ENCODE measurements at places on chromosomes 5 and 9.
A peak's percentile ranks its signal among the peaks of the same experiment; 100 is the strongest.

DNA sequence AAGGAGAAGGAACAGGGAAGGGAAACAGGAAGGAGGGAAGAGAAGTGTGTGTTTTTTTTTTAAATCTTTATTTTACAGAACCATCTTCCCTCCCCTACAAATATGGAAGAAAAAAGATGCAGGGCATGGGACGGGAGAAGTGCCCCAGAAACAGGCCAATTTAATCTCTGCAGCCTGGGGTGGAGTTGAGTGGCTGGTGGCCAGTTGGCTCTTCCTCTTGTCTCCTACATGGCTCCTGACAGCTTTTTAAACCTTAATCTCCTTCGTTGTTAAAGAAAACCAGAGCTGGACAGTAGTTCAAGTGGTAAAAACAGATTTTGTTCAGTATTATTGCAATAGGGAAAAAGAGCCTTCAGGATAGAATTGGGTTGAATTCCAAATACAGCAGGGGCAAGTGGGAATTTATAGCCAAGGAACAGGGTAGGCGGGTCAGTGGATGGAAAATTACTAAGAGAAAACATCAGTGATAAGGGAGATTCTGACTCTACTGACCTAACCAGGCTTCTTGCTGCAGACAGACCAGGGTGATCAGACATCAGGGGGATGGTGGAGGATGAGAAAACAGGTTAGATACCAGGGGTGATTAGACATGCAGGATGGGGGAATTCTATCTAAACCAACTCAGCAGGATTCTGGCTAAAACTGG lies 125.1 kb upstream of the CLINT1 start:
- DNase-seq, result no peak

- no peak for DNase-seq
Measured at GRCh38 chr5:180563994-180564393, 27.3 kb downstream of the SCGB3A1 start.

- DNase-seq, result no peak
Measured at GRCh38 chr9:73838871-73839270, 658.3 kb upstream of the RORB start.

DNA sequence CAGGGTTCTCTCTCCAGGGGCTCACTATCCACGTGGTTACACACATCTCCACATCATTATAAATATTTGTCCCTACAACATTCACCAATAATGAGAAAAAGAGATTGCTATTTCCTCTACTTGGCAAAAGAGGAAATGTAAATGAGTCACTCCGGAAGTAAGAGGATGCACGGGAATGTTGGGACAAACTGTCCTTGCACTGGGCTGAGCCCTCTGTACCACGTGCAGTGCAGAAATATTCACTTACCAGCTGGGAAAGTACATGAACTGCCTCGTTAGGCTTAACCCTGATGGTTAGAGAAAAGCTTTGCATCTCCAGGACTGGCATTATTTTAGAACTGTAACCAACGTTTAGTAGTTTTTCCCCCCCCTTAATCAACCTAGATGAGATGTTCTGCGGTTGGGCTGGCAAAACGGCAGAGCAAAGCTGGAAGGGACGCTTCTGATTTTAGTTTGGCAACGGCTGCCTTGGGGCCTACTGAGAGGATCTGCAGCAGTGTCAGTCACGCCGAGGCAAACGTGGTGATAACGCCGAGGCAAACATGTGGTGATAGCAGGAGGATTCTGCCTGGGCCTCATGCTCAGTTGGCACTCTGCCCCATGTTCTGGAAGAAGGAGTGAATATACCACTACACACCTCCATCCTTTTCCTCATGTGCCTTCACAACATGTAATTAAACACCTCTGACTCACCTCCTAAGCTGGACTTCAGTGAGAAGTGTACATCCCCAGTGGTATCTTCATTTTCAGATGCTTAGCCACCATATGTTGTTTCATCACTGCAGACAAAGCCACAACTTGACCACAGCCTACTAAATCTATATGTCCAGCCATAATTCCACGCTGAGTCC lies 661.4 kb upstream of the KLF4 start:
- peak; percentile 46 for DNase-seq

DNA sequence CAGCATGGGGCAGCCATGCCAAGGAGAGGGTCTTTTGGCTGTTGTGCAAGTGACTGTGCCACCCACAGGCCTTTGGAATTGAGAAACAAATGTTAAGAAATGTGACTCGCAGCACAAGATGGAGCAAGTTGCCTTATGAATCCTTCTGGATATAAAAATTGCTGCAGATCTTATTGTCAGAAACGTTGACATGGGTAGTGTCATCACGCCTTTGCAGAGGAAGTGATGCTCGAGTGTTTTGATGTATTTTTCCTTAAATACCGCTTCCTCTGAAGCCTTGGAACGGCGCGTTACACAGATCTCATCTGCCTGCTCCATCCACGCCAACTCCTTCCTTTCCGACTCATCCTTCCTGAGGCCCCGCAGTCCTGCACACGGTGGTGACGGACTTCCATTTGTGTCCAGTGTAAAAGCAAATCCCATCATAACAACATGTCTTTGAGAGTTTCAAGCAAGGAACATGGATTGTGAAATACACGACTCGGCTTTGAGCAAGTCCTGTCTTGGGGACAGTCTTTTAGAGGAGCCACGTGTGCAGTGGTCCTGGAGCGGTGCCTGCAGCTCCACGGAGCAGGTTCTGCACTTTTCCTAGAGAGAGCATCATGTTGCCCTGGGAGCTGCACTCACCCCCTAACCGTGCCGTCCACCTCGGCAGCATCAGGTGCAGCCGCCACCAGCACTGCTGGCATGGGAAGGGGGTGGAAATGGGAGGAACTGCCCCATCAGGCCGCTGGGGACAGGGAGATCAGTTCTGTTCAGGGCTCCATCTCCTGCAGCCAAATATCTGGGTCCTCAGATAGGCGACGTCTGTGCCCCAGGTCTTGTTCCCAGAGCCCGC lies 15.1 kb downstream of the ROPN1L start:
- no peak for DNase-seq

GRCh38 chr5:150178262-150178661 lies 11.6 kb upstream of the SLC6A7 start:
- no peak for DNase-seq

DNA sequence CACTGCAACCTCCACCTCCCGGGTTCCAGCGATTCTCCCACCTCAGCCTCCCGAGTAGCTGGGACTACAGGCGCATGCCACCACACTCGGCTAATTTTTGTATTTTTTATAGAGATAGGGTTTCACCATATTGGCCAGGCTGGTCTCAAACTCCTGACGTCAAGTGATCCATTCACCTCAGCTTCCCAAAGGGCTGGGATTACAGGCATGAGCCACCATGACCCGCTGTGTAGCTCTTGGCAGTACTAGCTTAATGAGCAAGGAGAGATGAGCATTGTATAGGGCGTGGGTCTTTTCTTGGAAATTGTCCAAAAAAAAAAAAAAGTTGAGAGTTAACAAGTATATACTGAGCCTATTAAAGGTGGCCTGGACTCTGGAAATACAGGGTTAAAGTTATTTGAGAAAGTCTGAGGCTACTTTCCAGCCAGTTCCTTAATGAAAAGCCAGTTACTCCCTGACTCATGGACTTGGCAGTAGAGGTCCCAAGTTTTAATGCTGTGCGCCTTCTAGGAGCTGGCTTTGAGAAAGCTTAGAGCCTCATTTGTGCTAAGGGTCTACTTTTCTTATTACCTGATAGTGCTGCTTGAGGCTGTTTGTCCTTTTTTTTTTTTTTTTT lies 4.2 kb upstream of the FGF18 start:
- DNase-seq, result no peak

GRCh38 chr5:137205231-137206027 lies 293.7 kb downstream of the SPOCK1 start:
- DNase-seq, result no peak

DNA sequence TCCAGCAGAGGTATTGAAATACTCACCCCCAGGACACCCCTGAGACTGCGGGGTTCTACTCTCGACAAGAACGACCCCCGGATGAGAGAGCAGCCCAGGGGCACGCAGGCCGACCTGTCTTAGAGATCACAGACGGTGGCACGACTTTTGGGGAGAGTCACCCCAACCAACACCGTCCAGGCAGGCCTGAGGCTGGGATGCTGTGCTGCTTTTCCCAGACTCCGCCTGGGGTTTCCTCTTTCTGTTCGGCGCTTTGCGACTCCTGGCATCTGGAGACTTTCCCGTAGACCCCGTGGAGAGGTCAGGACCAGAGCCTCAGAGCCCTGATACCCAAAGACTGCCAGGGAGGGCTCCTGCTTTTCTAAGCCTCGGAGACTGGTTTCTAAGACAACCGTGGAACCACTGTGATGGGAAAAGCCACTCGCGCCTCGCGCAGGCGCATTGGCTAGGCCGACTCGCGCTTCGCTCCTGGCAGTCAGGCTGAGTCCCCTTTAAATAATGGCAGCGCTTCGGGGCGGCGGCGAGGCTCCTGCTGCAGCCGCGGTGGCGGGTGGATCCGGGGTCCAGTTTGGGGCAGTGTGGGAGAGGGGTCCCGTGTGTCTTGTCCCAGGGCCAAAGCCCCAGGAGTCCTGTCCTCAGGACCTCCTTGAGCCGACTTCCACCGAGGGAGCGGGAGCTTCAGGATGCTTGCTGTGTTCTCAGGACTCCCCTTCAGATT lies 484.0 kb downstream of the SPATA31A7 start:
- no peak for DNase-seq

DNA sequence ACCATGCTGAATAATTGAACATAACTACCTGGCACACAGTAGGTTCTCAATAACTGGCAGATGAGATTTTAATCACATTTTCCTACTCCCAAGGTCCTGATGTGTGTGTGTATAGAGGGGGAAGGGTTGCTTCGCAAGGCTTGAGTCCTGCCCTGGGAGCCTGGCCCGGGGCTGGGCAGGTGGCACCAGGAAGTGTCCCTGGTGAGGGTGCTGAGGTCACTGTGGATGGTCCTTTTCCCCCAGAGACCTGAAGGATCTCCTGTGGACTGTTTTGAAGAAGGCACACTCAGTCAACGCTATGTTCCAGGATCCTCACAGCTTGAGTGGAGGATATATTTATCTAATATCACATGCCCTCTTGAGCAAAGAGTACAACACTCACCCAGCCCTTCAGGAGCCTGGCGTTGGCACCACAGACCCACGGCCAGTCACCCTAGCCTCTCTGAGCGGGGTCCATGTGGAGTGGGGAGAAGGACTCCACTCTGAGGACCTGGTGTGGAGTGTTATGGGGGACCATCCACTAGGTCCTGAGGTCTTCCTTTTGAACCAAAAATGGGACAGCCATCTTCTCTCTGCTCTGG lies 177.8 kb downstream of the GABBR2 start:
- no peak for DNase-seq

DNA sequence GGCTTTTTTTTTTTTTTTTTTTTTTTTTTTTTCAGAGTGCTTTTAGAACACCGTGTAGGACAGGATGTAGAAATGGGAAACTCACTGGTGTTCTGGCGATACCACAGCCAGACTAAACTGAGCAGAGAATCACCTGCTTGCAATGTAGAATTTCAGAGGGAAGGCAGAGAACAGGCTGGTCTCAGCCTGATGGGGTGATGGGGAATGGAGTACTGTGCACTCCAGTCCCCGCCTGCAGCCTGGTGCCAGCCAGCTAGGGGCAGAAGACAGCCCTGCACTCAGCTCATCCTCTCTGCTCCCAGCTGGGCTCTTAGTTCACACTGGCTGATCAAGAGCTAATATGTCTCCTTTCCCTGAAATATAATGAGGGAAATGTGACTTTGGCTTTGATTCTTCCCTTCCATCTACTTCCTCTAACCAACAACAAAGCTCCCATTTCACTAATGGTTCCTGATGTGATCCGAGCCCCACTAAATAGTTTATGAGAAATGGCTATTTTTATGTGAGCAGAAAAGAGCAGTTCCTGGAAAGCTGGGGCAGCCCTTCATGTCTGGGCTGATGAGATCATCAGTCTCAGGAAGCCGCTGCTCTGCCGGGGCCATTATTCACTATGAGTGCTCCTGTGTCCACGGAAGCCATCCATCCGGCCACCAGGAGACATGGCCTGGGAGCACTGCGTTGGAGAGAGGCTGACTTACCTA lies 209.7 kb downstream of the GADD45G start:
- DNase-seq, result peak; percentile 70

DNA sequence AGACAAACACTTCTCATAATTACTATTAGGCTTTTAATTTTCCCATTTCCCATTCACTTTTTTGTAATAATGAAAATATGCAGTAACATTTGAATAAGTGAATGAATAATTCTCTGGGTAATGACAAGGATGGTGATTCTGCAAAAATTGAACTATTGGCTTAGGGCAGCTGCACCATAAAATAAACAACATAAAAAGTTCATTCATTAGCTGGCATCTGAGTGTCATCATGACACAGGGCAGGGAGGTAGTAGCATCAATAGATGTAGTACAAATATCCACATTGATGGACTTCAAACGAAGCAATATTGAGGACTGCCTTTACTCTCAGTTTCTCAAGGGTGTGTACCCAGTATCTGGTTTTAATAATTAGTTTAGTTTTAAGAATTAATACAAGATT lies 4.9 kb downstream of the MEGF10 start:
- no peak for DNase-seq
